ENCODE measurements at places on chromosomes 1 and 21.

- DNase-seq: no peak
These were observed 202.1 kb downstream of the KAZN start for GRCh38 chr1:14800500-14801076.

DNA sequence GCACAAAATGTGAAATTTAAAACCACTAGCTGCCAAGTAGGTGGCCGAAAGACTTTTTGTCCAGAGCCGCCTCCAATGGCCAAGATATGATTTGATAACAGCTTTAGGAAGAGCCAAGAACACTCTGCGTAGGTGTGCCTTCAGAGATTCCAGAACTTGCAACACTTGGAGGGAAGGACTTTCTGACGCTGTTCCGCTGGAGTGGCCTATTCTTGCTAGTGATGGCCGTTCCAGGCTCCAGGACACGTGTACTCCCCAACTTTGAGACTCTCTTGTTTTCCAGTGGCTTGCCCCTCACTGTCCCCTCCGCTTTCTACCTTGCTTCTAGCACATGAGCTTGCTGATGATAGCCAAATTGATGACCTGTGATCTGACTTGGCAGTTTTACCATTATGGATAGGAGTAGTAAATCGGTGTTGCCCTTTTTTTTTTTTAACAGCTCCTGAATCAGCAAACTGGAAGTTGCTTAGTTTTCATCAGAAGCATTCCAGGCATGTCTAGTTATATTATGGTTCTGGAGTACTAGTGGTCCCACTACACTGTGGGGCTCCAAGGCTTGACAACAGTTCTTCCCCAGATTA is 1.0 kb downstream of the PRDX6 start:
- peak; percentile 79 for DNase-seq

DNA sequence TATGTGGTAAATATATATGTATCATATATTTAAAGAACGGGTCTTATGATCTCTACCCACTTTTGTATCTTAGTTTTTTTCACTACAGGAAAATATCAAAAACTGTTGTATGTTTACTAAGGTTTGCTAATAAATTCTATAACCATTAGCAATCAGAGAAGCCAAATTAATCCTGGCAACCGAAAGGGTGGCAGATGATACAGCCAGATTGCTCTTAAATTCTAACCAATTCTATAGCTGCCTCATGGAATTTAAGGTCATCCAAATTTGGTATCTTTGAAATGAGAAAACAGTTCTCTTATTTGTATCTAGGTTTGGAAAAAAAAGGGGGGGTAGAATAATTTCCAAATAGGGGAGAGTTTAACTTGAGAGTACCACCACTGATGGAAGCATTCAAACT is 591.2 kb downstream of the SMYD3 start:
- DNase-seq: no peak

DNA sequence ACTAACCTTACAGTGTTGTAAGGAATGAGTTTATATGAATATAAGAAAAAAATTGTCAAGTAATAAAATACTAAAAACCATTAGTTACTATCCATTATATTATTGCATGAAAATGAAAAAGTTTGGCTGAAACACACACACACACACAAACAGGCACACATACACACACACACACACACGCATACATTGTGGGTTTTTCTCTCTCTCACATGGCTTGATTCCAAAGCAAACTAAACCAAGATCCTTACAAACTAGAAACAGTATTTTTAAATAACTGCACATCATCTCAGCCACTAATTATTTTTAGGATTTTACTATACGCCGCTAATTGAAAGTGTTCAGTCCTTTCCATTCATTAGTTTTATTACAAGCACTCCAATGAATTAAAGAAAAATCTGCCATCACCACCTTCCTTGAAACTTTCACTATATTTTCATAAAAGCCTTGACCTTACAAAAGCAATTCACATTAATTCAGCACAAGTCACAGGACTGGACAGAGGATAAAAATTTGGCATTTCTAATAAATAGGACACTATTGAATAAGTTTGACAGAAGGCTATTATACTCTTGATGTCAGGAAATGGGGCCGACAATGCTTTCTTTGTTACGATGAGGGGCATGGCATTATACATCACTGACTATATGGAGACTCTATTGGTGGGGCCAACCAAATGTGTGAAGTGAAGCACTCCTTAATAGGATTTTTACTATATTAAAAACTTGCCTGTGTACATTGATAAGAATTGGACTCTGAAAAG is 187.0 kb upstream of the ESRRG start:
- DNase-seq: no peak

- DNase-seq: no peak
These were observed 293.7 kb downstream of the PCP4 start for GRCh38 chr21:40160911-40161310.

- no peak for DNase-seq
These were observed at the start of gene PRRX1 for GRCh38 chr1:170664093-170664827. Gene PRRX1, plus strand, starts transcription at chr1:170664131. Its CDS starts 88 bp downstream, at chr1:170664219.

DNA sequence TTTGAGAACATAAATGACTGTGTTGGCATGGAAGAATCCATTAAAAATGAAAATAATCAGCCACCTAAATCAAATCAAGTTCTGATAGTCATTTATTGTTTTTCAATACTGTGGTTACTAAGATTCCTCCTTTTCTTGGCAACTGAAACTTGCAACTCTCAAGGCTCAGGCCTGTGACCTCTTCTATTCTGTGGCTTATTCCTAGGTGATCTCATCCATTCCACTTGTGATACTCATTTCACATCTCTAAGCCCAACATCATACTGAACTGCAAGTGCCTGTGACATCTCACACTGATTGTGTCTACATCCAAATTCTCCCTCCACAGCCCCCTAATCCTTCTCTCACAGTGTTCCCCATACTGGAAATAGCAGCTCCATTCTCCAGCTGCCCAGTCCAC is 4.8 kb upstream of the ST6GALNAC5 start:
- no peak for DNase-seq

- no peak for DNase-seq
These were observed 48.5 kb downstream of the OPRD1 start for GRCh38 chr1:28860332-28861073.

DNA sequence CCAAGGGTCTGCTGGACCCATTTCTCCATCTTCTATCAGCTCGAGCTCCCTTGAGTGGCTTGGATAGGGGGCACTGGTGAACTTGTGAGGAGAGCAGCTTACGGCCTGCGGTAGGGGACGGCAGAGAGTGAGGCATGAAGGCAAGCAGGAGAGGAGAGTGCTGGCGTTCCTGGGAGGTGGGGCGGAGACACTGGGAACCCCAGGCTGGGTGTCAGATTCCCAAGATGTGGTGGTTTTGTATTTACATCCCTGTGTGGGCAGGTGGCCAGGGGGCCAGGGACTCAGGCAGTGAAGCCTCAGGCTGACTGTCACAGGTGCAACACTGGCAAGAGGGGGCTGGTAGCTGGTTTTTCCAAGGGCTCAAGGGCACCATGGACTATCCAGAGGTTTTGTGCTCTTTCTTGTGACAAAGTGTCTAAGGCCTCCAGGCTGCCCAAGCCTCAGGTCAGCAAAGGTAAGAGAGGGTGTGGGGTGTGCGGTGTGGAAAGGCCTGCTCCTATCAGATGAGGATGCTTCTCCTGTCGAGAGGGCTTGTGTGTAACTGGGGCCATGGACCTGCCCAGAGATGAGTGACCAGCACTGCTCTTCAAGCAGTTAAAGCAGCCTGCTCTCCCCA is 45.1 kb upstream of the ROR1 start:
- DNase-seq: no peak

GRCh38 chr1:183239220-183239742 is 53.2 kb downstream of the LAMC2 start:
- peak; percentile 35 for DNase-seq

DNA sequence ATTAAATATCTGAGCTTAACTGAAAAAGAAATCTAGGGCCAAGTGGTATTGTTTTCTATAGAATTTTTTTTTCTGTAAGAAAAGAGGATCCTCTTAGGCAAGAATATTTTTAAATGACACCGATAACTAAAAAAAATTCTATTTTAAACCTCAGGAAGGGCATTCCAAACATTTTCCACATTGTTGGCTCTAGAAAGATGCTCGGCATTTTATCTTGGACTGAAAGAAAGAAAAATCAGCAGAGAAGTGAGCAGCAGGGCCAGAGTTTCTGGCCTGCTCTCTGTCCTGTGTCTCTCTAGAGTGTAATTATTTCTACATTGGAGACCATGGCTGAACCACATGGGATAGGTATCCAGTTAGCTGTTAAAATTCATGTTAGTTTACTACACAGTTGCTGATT is 192.5 kb upstream of the GREM2 start:
- peak; percentile 58 for DNase-seq

DNA sequence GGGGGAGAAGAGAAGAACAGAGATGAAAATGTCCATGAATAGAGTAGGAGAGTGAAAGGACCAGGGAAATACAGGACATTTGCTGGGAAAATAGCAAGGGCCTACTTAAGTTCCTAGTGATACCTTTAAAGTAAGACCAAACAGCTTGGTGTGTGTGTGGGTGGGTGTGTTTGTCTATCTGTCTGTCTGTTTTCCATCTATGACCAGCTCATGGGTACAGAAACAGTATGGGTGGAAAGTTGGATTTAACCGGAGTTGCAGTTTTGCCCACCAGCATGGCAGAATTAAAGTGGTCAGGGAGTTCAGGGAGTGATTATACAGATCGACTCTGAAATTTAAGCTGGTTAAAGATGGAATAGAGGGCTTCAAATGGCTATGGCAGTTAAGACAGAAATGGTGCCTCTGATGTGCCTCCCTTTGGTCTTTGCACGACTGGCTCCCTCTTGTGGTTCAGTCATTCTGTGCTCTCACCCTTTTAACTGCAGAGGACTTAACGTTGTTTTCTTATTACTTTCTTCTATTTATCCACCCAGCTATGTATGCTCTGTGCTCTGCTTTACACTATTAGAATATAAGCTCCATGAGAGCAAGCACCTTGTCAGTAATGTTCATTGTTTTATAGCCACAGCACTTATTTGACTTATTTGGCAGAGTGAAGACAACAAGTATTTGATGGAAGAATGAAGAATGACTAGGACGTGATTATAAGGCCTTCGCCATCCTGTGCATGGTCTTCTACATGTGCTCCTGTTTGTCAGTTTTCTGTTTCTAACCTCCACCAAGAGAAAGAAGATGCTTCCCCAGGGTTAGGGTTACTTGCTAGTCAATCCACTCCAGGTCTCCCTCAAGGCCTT is 72.7 kb upstream of the AK4 start:
- peak; percentile 71 for DNase-seq

DNA sequence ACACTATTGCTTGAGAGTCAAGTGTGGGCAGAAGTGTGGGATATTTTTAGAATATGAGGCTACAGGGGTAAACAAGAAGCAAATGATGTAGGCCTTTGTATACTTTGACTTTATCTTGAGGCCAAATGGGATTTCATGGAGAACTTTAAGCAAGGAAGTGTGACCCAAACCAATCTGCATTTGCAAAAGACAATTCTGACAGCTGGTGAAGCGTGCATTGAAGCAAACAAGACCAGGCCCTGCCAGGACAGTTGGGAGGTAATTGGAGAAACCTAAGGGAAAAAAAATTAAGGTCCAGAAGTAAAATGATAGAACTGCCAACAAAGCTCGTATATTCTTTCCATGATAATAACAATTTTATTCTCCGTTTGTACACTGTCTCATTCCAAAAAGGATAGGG is 168.3 kb downstream of the TM2D1 start:
- DNase-seq: no peak

- DNase-seq: no peak
These were observed 83.9 kb downstream of the DYRK1A start for GRCh38 chr21:37450445-37450941.

DNA sequence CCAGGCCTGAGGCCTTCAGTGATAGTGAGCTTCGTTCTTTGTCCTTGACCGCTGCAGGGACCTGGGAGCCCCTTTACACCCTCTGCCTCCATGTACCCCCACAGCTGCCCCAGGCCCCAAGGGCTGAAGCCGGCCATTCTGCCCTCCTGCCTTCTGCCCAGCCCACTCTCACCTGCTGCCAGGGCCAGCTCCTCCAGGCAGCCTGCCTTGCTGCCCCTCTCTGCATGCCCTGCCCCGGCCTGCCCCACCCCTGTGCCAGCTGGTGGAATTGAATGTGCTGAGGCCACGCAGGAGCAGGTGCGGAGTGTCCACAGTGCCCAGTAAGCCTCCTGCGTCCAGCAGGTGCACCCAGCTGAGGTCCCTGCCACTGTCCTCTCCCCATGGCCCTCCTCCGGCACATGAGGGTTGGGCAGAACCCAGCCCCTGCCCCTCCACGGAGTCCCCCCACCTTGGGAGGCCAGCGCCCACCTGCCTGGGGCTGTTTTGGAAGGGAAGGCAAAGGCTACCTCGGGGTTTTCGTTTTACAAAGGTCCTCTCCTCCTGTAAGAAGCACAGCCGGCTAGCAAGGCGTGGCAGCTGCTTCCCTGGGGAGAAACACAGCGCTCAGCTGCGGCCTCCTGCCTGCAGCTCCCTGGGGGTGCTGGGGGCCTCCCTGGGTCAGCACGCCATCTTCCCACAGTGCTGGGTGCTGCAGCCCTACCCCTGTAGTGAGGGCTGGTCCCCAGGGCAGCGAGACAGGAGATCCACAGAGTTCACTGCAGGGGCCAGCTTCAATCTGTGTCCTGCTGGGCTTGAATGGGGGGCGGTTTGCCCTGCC is 21.0 kb downstream of the MMEL1 start:
- DNase-seq: no peak

DNA sequence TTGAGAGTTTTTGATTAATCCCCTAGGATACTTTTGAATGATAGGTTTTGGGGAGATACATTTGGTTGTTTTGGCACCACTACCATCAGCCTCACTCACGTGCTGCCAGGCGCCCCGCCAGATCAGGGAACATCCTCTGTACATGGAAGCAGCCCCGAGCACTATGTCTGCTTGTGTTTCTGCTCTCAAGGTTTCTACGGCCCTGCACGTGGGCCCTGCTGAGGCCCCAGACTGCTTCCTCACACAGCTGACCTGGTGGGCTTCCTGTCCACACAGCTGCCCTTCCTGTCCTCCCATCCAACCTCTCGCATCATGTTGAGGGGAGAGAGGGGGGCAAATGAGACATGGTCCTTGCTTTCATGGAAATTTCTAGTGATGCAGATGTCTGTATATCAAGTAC is 20.0 kb downstream of the ADARB1 start:
- no peak for DNase-seq

GRCh38 chr1:39105841-39106765 is 80.0 kb downstream of the NDUFS5 start:
- no peak for DNase-seq

GRCh38 chr1:162220009-162220539 is 150.6 kb downstream of the NOS1AP start:
- DNase-seq: no peak

GRCh38 chr1:7538033-7538432 is 233.1 kb upstream of the VAMP3 start:
- DNase-seq: peak; percentile 86

DNA sequence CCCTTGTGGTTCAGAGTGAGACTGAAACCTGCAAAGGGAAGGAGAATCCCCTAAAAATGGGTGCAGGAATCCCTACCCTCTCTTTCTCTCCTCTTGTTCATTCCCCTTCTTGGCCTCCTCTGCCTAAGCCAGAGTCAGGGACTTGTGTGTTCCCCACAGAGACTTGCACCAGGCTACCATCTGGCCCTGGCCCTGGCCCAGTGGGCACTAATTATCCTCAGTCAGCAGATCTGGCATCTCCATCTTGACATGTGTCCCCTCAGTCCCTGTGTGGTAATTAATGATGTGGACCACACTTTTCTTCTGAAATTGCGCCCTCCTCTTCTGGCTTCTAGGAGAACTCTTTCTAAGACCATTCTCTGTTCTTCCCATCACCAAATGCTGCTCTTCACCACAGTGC is 354.4 kb downstream of the SETD4 start:
- no peak for DNase-seq

Measured in trophoblast cell (in vitro differentiated cells and primary cell).